ENCODE measurements at places on chromosomes 5 and 9. TPM values are rescaled to one million over a fixed set of nuclear protein-coding genes. Genes with fewer than 3 reads are reported as not detected.

GRCh38 chr5:122545986-122546385 is 228.9 kb upstream of the SNX2 start:
- no peak for ATAC-seq

- no peak for ATAC-seq
Observed at GRCh38 chr9:110217656-110218099, 9.7 kb upstream of the C9orf152 start.

DNA sequence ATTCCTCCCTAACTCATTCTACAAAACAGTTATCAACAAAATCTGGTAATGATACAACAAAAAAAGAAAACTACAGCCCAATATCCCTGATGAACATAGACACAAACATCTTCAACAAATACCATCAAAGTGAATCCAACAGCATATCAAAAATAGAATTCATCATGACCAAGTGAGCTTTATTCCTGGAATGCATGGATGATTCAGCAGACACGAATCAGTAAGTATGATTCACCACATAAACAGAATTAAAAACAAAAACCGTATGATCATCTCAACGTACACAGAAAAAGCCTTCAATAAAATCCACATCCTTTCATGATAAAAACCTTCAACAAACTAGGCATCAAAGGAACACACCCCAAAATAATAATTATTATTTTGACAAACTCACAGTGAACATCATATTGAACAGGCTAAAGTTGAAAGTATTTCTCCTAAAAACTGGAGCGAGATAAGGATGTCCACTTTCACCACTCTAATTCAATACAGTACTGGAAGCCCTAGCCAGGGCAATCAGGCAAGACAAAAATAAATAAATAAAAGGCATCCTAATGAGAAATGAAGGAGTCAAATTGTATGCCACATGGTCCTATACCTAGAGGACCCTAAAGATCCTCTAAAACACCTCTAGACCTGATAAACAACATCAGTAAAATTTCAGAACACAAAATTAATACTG is 305.1 kb upstream of the RGMB start:
- ATAC-seq = no peak

DNA sequence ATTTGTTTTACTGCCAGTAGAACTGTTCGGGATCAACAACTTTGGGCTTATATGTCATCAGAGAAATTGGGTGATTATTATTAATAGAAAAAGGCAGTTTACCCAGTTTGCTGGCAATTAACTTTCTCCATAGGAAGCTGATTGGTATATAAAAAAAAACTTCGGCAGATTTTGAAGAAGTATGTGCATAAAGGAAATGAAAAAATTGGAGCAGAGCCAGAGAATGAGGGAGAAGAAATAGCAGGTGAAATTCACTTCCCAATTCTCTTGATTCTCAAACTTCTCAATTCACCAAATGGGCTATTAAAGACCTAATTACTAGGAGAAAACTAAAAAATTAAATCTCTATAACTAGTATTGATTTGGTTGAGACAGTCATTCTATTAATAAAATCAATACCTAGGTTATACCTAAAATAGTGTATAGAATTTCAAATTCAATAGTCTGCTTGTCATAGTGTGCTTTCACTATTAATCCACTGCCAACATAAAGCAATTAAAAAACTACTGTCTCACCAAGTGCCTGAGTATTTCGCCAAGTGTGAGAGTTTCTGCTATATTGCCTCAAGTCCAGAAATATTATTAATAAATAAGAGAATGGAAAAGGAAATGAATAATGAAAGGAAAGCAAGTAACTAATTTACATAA is 47.5 kb downstream of the STX17 start:
- no peak for ATAC-seq

DNA sequence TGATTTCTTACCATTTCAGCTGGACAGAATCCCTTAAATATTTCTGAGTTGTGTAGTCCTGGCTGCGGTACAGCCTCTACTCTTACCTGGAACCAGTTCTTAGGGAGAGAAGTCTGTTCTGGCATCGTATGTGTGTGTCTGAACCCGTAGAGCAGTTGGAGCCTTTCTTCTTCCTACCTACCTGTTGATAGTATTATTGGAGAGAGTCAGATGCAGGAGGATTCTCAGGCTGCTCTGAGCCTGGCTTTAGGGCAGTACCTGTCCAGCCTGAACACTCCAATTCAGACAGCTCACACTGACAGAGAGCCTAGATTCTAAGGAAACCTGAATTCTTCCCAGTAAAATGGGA is 190.1 kb downstream of the CD180 start:
- no peak for ATAC-seq

DNA sequence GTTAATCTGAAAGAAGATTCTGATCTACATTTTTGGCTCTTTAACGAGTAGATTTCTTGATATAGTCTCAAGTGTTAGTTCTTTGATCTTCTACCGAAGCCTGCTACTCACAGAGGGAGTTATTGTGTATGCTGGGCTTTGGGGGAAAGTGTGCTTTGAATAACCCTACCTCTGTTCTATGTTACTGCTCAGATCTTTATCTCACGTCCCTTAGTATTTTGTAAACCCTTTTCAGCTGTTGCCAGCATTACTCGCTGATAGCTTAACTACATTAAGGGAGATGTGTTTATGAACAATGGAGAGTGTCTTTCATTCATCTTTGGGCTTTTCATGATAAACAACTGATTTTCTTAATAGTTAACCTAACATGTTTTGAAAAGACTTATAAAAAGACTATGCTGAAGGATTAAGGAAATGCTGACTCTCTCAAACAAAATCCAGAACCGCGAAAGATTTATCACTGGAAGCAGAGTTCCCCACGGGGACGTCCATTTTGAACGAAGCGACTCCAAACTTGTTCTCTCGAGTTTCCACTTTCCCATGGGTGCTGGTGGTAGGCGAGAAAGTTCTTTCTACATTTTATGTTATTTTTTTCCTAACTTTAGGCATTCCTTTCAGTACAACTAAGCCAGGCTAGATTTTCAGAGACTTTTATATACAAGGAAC is 27.9 kb upstream of the ALDH1A1 start:
- ATAC-seq = no peak

GRCh38 chr5:57054671-57055070 is 102.7 kb upstream of the MIER3 start:
- no peak for ATAC-seq

- ATAC-seq = no peak
Observed at GRCh38 chr5:33761139-33761538, 130.7 kb downstream of the ADAMTS12 start.

- peak; percentile 65 for ATAC-seq
Observed at GRCh38 chr9:137672907-137673791, 54.3 kb downstream of the EHMT1 start.

ENG gene
- total RNA-seq = 14.3 TPM

IL31RA gene
- 0.68 TPM for total RNA-seq

ADGRD2 gene
- 0.08 TPM for total RNA-seq

CTXN3 gene
- 0.24 TPM for total RNA-seq

NUTM2G gene
- total RNA-seq = not detected

GRXCR2 gene
- total RNA-seq = not detected

DAB2IP gene
- 46.0 TPM for total RNA-seq

EIF4E1B gene
- not detected for total RNA-seq

CD72 gene
- 0.52 TPM for total RNA-seq

NHP2 gene
- total RNA-seq = 179 TPM
